ENCODE measurements at places on chromosomes 13 and 19.

- no peak for DNase-seq
Observed at GRCh38 chr13:43664700-43665191, 122.0 kb downstream of the ENOX1 start.

DNA sequence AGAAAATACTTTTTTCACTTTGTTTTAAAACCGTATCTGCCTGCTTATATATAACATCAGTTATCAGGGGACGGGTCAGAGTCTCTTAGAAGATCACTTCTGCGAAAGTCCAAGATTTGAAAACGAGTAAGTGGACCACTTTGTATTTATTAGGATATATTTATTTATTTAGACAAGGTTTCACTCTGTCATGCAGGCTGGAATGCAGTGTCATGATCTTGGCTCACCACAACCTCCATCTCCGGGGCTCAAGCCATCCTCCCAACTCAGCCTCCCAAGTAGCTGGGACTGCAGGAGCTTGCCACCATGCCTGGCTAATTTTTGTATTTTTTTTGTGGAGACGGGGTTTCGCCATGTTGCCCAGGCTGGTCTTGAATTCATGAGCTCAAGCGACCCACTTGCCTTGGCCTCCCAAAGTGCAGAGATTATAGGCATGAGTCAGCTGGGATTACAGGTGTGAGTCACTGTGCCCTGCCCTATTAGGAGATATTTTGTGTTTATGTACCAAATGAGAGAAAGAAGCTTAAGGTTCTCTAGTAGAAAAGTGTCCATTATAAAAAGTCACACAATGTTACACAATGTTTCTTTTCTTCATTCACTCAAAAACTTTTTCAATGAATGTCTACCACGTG, 39.5 kb downstream of the RASL11A start:
- DNase-seq = no peak

DNA sequence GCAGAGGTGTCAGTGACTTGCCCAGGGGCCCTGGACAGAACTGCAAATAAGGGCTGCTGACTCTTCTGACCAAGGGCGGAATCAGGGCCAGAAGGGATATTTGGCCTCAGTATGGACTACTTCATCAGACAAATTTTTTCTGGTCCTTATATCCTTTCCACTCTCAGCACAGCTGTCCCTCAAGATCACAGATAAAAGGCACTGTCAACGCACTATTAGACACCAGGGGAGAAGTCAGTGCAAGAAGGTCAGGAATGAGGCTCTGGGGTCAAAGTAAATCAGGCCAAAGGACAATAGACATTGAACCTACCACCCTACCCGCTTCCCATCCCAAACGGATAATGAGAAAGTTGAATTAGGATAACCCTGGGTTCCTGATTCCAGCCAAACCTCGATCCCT, 657.6 kb downstream of the UQCRFS1 start:
- no peak for DNase-seq

- no peak for DNase-seq
Observed at GRCh38 chr13:29125934-29126424, 305.8 kb downstream of the MTUS2 start.

DNA sequence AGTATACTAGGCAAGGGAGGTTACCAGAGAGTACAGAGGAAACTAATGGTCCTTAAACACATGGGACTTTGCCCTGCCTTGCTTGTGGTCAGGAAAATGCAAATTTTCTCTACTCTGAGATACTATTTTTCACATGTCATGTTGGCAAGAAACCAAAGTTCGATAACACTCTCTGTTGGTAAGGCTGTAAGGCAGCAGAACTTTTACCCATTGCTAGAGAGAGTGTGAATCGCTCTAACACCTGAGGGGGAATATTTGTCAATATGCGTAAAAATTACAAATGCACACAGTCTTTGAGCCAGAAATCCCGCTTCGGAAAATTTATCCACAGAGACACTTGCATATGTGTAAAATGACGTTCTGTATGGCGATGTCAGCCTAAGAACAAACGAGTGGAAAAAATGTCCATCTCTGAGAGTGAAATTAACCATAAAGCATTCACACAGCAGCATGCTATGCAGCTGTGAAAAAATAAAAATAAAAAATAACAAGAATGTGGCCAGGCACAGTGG, 9.5 kb upstream of the RFX1 start:
- no peak for DNase-seq

DNA sequence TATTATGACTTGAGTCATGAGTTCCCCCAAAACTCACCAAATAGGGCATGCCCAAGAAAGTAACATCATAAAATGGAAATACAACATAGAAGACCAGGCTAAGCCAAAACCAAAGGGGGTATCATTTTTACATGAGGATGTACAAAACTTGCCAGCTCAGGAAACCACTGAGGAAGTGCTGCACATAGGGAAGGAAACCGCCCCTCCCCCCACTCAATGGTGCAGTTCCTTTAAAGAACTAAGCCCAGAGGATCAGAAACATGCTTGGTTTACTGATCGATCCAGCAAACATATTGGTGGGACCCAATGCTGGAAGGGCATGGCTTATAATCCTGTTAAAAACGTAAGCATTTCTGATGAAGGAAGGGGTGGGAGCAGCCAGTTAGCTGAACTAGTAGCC, 4.2 kb upstream of the ZNF486 start:
- DNase-seq = no peak

DNA sequence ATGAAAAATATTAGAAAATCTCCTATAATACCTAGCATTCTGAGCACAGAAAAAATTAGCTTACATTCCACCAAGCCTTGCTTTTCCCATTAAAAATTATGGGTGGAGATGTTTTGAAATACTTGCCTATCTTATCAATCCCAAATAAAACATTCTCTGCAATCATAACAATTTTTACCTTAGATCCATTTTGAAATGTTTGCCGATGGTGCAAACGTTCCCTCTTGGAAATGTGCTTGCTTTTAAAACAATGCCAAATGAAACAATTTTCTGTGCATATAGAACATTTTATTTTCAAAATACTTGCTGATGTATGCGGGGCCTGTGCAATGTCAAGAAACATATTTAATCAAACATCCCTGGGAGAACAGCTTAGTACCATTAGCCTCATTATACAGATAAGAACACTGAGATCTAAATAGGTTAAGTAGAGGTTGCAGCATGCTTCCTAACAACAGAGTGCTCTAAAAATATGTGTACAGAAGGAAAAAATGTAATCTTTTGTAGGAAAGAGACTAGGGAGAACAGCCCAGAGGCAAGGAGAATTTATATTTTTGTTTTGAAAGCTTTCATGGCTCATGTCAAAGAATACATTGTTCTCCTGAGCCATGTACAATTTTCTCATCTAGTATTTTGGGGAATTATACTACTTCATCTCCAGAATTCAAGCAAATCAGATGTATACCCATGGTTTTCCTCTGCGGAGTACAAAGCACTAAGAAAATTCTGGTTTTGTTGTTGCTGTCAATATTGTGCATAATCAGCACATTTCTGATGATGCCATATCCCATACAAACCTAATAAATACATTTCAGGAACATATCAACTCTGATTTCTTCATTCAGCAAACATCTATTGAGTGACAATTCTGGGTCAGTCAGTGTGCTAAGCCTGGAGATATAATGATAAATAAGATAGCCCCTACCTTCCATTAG, 25.9 kb upstream of the FNDC3A start:
- DNase-seq = no peak

GRCh38 chr19:5466072-5466471, 10.9 kb downstream of the ZNRF4 start:
- DNase-seq = no peak

GRCh38 chr19:13629687-13630357, 123.5 kb upstream of the CACNA1A start:
- no peak for DNase-seq

GRCh38 chr13:113783200-113783881, 24.3 kb downstream of the TMEM255B start:
- no peak for DNase-seq

DNA sequence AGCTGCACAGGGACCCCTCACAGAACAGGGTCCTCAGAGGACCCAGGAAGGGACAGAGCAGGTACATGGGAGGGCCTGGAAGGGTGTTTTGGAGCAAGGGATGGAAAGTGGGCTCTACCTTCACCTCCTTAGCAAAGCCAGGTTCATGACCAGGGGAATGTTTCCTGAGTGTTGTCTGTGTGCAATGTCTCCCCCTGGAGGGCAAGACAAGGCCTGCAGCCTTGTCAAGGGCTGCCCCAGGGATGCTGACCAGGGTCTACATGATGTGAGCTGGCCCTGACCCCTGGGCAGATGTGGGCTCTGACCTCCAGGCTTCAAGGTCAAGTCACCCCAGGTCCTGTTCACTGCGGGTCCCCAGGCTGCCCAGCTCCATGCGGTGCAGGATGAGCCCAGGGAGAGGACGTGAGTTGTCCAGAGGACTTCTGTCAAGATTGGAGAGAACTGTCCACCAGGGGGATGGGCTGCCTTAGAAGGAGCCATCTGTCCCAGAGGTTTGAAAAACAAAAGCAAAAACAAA, 1.0 kb upstream of the CEACAM1 start:
- DNase-seq = peak; percentile 14

DNA sequence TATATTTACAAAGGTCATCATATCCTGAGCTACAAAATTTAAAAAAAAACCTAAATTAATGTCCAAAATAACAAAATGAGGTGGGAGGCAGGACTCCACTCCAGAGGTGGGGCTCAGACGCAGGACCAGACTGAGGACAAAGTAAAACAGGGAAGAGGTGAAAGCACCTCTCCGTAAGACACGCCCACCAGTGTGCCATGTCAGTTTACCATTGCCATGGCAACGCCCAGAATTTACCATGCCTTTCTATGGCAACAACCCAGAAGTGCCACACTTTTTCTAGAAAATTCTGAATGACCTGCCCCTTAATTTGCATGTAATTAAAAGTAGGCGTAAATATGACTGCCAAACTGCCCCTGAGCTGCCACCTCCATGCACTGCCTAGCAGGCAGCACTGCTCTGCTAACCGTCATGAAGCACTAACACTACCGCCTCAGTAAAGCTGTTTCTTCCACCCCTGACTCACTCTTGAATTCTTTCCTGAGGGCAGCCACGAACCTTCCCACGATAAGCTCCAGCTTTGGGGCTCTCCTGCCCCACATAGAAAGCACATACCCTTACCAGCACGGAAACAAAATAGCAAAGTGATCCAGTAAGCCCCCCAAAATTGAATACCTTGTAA, 22.3 kb upstream of the PDCD5 start:
- no peak for DNase-seq

DNA sequence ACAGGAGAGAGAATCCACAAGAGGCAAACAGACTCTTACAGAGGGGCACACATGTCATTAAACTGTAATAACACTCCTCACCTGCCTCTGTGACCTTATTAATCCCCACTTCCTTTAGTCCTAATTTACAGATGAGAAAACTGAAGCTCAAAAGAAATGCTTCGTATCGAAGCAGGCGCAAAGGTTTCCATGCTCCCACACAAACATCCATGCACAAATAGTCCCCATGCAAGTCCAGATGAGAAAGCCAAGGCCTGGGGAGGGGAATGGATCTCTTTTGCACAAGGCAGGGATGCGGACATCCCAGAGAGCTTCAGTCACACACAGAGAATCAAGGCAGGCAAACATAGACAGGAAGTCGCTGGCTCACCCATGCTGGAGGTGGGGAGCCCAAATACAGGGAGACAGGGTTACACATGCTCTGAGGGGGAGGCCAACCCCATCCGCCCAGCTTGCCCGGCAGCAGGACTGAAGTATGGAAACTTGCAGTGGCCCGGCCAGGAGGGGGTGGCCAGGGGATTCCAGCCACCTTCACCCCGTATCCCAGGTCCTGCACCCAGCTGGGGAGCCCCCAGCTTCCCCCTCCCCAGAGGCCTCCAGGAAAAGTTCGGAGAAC, 468 bp downstream of the S1PR5 start:
- no peak for DNase-seq

- no peak for DNase-seq
Observed at GRCh38 chr13:113926951-113927660, 46.8 kb downstream of the C13orf46 start.

- no peak for DNase-seq
Observed at GRCh38 chr13:19069684-19070397, 111.8 kb downstream of the TUBA3C start.

DNA sequence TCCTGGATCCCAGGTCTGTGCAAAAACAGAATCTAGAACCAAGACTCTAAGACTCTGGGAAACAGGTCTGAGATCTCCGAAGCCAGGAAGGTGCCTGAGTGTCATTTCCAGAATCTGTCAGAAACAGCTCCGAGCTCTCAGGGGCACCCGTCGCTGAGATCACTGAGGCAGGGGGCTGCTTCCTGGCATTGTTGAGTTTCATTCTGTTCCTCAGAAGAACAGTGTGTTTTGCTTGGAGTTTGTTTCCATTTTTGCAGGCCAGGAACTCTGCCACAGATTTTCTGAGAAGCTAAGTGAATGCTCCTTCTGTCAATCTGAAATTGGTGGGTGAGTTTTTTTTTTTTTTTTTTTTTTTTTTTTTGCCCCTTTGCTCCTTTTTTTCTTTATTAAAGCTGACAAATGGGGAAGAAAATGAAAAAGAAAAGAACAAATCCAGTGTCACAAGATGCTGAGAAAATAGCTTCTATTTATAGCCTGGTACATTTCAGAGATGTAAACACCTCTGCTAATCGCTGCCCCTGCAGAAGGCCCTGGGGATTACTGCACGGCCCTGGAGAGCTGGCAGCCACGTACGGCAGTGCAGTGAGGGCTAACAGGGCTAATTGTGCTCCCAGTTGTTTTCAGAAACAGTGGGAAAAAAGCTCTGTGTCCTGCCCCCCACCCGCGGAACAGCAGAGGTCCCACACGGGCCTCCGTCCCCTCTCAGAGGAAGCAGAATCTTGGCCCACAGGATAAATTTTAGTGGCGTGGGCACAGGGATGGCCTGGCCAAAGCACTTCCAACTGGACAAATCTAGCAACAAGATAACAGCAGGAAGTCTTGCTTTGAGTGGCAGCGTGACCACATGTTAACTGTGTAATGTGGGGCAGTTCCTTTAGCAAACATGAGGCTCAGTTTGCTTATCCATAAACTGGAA, 237.6 kb upstream of the IRS2 start:
- peak; percentile 37 for DNase-seq
